Melanocyte of skin (primary cell): ENCODE measurements at places on chromosomes 3 and 15. TPM values are rescaled to one million over a fixed set of nuclear protein-coding genes. Genes with fewer than 3 reads are reported as not detected.

SMC4 gene
- total RNA-seq = 53.3 and 53.4 TPM in 2 replicates

RTP3 gene
- total RNA-seq = not detected in 2 replicates

TRIM59 gene
- total RNA-seq = 19.3 and 26.8 TPM in 2 replicates

AADACL2 gene
- total RNA-seq = not detected in 2 replicates

CCDC9B gene
- 26.1 and 30.3 TPM in 2 replicates for total RNA-seq

SLC22A13 gene
- under 0.01 and 1.1 TPM in 2 replicates for total RNA-seq

PIGZ gene
- total RNA-seq = 1.7 and 2.9 TPM in 2 replicates

BHLHE40 gene
- 73.0 and 93.4 TPM in 2 replicates for total RNA-seq
